ENCODE measurements at places on chromosomes 5 and 9. TPM values are rescaled to one million over a fixed set of nuclear protein-coding genes. Genes with fewer than 3 reads are reported as not detected.

Gene SPATA31E1
- total RNA-seq, result not detected

Gene PCDHGC3
- not detected for total RNA-seq

Gene GABRA1
- total RNA-seq, result not detected

Gene NDUFS4
- total RNA-seq, result 49.7 TPM

Gene PNPLA7
- 3.2 TPM for total RNA-seq

Gene TSSK1B
- not detected for total RNA-seq

Gene NEUROG1
- not detected for total RNA-seq

Gene NUTM2F
- not detected for total RNA-seq

Gene C6
- not detected for total RNA-seq

Gene FOXD4L5
- total RNA-seq, result 0.23 TPM

GRCh38 chr9:4171971-4172370, 127.9 kb downstream of the GLIS3 start:
- no peak overlapping the region for H3K27ac ChIP-seq
- H3K4me1 ChIP-seq, result no peaks in the 10 kb centered on the region
- H3K27me3 ChIP-seq, result peaks cover 4% of the 10 kb centered on the region

- no peak for DNase-seq
- no peak overlapping the region for H3K27ac ChIP-seq
- peaks cover 31% of the 10 kb centered on the region for H3K27me3 ChIP-seq
- peaks cover 1% of the 10 kb centered on the region for H3K36me3 ChIP-seq
- no peak overlapping the region for H3K4me3 ChIP-seq
Measured at GRCh38 chr5:79772651-79773050, 83.0 kb downstream of the CMYA5 start.

- H3K4me3 ChIP-seq, result no peak overlapping the region
- no peaks in the 10 kb centered on the region for H3K27me3 ChIP-seq
- no peak for DNase-seq
- peaks cover 11% of the 10 kb centered on the region for H3K4me1 ChIP-seq
- H3K27ac ChIP-seq, result no peak overlapping the region
- peaks cover 5% of the 10 kb centered on the region for H3K36me3 ChIP-seq
Measured at GRCh38 chr9:94821098-94821887, 94.8 kb downstream of the AOPEP start.

- H3K27me3 ChIP-seq, result no peaks in the 10 kb centered on the region
- no peak for DNase-seq
- H3K27ac ChIP-seq, result no peak overlapping the region
Measured at GRCh38 chr5:59955241-59955640, 61.7 kb upstream of the PDE4D start.

- H3K4me1 ChIP-seq, result no peaks in the 10 kb centered on the region
- H3K27ac ChIP-seq, result no peak overlapping the region
- H3K4me3 ChIP-seq, result no peak overlapping the region
- no peak for DNase-seq
- no peaks in the 10 kb centered on the region for H3K36me3 ChIP-seq
- peaks cover 10% of the 10 kb centered on the region for H3K27me3 ChIP-seq
Measured at GRCh38 chr5:134517553-134517952, 7.9 kb upstream of the JADE2 start.

DNA sequence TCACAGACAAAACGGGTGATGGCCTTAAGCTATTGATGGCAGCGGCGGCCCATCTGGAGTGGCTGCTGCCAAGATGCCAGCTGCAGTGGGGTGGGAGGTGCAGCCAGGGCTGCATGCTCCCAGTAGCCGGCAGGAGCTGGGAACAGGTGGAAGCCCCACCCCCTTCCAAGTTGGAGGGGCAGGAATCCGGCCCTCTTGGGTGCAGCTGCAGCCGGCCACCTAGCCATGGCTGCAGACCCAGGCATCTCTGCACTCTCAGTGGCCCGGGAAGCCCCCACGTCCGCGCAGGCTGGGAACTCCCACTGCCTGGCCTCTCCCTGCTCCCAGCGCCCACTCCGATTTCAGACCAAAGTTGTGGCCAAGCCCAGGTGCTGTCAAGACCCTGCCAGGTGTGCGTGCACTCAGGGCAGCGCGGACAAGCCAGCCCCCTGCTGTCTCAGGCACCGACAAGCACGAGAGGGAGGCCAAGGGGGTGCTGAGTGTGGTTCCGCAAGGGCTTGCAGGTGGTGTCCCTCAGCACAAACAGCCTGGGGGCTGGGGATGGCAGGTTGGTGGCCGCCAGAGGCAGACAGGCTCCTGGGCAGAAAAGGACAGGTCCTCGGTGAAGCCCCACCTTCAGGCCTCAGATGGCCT, 115.1 kb upstream of the TSLP start:
- no peaks in the 10 kb centered on the region for H3K4me1 ChIP-seq
- no peak for DNase-seq
- no peak overlapping the region for H3K4me3 ChIP-seq
- no peaks in the 10 kb centered on the region for H3K27me3 ChIP-seq
- H3K36me3 ChIP-seq, result no peaks in the 10 kb centered on the region

DNA sequence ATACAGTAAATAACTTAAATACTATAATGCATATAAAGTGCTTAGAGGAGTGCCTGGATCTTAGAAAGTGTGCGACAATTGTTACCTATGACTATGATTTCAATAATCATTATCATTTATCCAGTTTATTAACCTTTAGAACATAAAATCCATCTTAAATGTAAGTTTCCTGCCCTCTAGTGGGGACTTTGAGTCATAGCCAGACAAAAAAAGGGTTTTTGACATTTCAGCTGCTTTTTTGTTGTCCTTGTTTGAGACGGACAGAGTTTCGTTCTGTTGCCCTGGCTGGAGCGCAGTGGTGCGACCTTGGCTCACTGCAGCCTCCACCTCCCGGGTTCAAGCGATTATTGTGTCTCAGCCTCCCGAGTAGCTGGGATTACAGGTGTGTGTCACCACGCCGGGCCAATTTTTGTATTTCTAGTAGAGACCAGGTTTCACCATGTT, 9.7 kb upstream of the C9orf152 start:
- H3K4me1 ChIP-seq, result peaks cover 9% of the 10 kb centered on the region
- no peak for DNase-seq
- H3K27ac ChIP-seq, result no peak overlapping the region
- H3K36me3 ChIP-seq, result no peaks in the 10 kb centered on the region

DNA sequence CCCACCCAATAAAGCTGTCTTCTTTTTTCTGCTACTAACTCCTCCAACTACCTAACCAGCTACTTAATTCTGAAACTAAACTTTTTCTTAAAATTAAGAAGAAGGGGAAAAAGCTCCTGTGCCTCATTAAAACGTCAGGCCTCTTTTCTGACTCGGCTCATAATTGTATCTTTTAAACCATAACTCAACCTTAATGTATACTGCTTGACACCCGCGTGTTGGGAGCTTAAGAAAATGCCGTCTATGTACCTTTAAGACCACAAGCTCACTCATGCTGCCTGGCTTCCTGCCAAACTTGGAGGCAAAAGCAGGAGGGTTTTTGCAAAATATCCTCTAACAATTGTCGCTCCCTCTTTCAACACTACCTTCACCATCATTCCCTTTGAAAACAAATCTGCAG, 5.0 kb downstream of the EBF1 start:
- H3K27me3 ChIP-seq, result peaks cover 79% of the 10 kb centered on the region
- DNase-seq, result peak; percentile 59
- no peak overlapping the region for H3K4me3 ChIP-seq
- no peaks in the 10 kb centered on the region for H3K36me3 ChIP-seq
- H3K27ac ChIP-seq, result no peak overlapping the region

GRCh38 chr9:93577078-93577974, 942 bp downstream of the PHF2 start:
- H3K27me3 ChIP-seq, result no peaks in the 10 kb centered on the region
- H3K36me3 ChIP-seq, result no peaks in the 10 kb centered on the region
- H3K4me3 ChIP-seq, result peak overlapping the region; percentile 76
- peaks cover 21% of the 10 kb centered on the region for H3K4me1 ChIP-seq
- DNase-seq, result peak; percentile 47

DNA sequence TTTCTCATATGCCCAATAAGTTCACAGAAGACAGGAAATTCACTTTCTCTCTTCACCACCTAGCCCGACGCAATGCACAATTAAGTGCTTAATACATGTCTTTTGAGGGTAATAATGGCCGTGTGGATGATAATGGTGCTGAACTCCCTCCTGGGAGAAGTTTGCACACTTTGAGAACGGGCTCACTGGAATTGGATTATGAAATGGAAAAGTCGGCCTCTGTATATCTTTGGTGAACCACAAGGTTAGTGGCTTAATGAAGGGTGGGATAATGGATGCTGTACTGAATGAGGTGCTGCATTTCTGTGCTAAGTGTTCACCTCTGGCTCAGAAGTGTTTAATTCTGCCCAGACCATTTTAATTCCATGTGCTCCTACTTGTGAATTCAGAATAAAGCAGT, 207.5 kb downstream of the IRX2 start:
- no peak overlapping the region for H3K4me3 ChIP-seq
- H3K27me3 ChIP-seq, result no peaks in the 10 kb centered on the region
- H3K27ac ChIP-seq, result no peak overlapping the region
- DNase-seq, result no peak

GRCh38 chr5:602466-603035, 9.6 kb upstream of the CEP72 start:
- H3K4me3 ChIP-seq, result no peak overlapping the region
- DNase-seq, result no peak
- H3K4me1 ChIP-seq, result peaks cover 7% of the 10 kb centered on the region
- H3K36me3 ChIP-seq, result no peaks in the 10 kb centered on the region
- no peak overlapping the region for H3K27ac ChIP-seq
- peaks cover 23% of the 10 kb centered on the region for H3K27me3 ChIP-seq

DNA sequence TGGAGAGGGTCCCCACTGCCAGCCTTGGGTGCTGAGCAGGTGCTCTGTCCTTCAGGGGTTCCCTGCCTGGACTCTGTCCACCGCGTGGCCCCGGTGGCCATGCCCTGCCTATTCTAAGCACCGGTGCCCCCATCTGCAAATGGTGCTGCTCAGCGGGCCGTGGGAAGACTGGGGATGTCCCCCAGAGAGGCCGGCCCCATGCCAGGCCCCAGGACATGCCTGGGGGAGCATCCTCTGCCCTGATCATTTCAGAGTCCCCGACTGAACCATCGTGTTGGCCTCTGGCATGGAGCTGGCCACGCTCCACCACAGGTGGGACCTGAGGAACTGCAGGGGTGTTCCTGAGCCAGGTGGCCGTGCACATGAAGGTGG, 64.7 kb downstream of the RXRA start:
- DNase-seq, result no peak
- H3K36me3 ChIP-seq, result peaks cover 3% of the 10 kb centered on the region
- H3K4me1 ChIP-seq, result peaks cover 50% of the 10 kb centered on the region
- H3K27me3 ChIP-seq, result peaks cover 11% of the 10 kb centered on the region
- H3K27ac ChIP-seq, result peak overlapping the region; percentile 79
- peak overlapping the region; percentile 66 for H3K4me3 ChIP-seq

GRCh38 chr5:88404405-88404804, 135.8 kb upstream of the TMEM161B start:
- no peak overlapping the region for H3K4me3 ChIP-seq
- H3K27me3 ChIP-seq, result peaks cover 9% of the 10 kb centered on the region
- no peak overlapping the region for H3K27ac ChIP-seq
- no peaks in the 10 kb centered on the region for H3K36me3 ChIP-seq

- no peak overlapping the region for H3K4me3 ChIP-seq
- DNase-seq, result peak; percentile 69
- H3K36me3 ChIP-seq, result no peaks in the 10 kb centered on the region
- peaks cover 4% of the 10 kb centered on the region for H3K4me1 ChIP-seq
Measured at GRCh38 chr5:168679515-168679920, 100.3 kb upstream of the PANK3 start.

DNA sequence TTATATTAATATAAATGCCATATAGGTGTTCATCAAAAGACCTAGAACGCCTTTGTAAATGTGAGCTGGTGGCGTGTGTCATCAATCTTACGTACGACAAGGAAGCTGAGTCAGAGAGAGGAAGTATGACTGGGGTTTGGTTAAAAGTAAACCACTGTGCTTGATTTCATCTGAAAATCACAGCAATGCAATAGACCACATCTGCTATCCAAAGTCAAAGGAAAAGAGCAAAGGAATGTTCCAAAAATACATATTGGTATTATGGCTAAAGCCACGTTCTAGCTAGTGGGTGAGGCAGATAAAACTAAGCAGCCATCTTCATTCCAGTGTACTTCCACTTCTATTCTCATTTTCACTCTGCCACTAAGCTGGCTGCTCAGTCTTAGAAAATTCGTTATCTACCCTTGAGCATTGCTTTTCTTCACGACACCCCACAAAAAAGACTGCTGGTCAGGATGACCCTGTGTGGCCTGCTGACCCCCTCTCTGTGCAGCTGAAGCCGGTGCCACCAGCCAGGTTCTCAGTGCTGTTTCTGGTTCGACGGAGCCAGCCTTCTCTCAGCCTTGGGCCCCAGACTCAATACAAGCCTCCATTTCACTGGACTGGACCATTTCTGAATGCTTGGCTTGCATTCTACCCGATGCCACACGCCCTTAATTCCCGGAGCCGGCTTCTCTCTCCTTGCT, 23.8 kb downstream of the SHC3 start:
- H3K36me3 ChIP-seq, result no peaks in the 10 kb centered on the region
- H3K27me3 ChIP-seq, result peaks cover 72% of the 10 kb centered on the region
- no peak for DNase-seq
- H3K27ac ChIP-seq, result no peak overlapping the region

- H3K36me3 ChIP-seq, result no peaks in the 10 kb centered on the region
- no peak overlapping the region for H3K27ac ChIP-seq
- H3K4me3 ChIP-seq, result no peak overlapping the region
- no peaks in the 10 kb centered on the region for H3K27me3 ChIP-seq
- no peaks in the 10 kb centered on the region for H3K4me1 ChIP-seq
Measured at GRCh38 chr9:135408476-135409254, 70.9 kb upstream of the PPP1R26 start.

DNA sequence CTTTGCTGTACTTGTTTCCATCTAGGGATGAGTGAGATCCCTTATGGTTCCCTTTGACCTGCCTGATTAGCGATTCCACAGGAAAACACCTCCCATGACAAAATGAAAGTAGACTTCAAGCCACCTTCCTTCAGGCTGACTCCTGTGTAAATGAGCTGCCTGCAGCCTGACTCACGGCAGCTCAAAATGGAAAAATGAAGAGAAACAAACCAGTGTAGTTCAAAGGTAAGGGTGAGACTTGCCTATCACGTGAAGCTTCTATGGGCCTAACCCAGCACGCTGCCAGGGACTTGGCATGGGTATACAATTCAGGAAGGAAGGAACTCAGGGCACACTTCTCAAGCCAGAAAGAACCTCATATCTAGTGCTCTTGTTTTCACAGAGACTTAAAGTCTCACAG, 110.1 kb upstream of the LRRTM2 start:
- H3K4me1 ChIP-seq, result peaks cover 28% of the 10 kb centered on the region
- H3K36me3 ChIP-seq, result no peaks in the 10 kb centered on the region
- H3K27me3 ChIP-seq, result no peaks in the 10 kb centered on the region
- DNase-seq, result peak; percentile 26
- H3K4me3 ChIP-seq, result no peak overlapping the region
- H3K27ac ChIP-seq, result no peak overlapping the region

- H3K4me3 ChIP-seq, result no peak overlapping the region
- H3K27ac ChIP-seq, result no peak overlapping the region
- H3K36me3 ChIP-seq, result no peaks in the 10 kb centered on the region
- no peak for DNase-seq
- H3K4me1 ChIP-seq, result no peaks in the 10 kb centered on the region
- peaks cover 7% of the 10 kb centered on the region for H3K27me3 ChIP-seq
Measured at GRCh38 chr9:70749066-70749465, 334.6 kb upstream of the KLF9 start.

Data from activated CD8-positive, alpha-beta memory T cell treated with anti-CD3 and anti-CD28 coated beads, Interleukin-2, amount 10 ng/mL, durations not matched to agents 7 days and 5 days (primary cell).